ENCODE measurements at places on chromosomes 11 and 22.

GRCh38 chr11:7977232-7977917 lies 9.8 kb upstream of the EIF3F start:
- peak; percentile 41 for DNase-seq

DNA sequence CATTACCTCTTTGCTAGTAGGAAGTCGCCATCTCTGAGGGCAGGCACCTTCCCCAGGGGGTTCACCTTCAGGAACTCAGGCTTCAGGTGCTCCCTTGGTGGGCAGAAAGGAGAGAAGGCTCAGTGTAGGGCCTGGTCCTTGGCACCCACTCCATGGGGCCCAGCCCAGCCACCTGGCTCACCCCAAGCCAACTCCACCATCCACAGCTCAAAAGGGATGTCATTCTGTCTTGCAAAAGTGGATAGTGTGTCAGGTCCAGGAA lies 2.7 kb upstream of the GSTT4 start:
- DNase-seq, result no peak

GRCh38 chr11:26835611-26836010 lies 113.8 kb upstream of the SLC5A12 start:
- DNase-seq, result no peak

GRCh38 chr22:49727881-49728569 lies 99.6 kb downstream of the BRD1 start:
- DNase-seq, result no peak

GRCh38 chr22:19785461-19786263 lies 25.1 kb downstream of the TBX1 start:
- DNase-seq, result no peak

- no peak for DNase-seq
Measured at GRCh38 chr11:45818961-45819605, 14.1 kb downstream of the SLC35C1 start.

- no peak for DNase-seq
Measured at GRCh38 chr11:85809863-85810262, 1.1 kb downstream of the SYTL2 start.

DNA sequence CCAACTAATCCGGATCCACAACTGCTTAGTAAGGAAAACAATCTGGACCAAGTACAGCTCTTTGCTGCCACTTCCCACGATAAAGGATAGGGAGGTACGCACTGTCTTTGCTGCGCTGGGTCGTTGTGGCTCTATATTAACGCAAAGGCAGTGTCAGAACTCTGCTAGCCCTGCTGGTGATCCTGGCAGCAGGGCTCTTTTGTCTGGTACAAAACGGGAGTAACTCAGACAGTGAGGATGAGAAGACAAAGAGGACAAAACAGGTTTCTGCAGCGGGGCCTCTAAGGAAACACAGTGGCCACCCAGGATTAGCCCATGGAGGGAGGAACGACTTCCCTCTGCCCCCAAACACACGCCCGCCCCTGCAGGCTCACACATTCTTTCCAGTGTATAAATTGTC lies 26.1 kb downstream of the GAL start:
- no peak for DNase-seq

GRCh38 chr11:18384157-18384641 lies 10.2 kb upstream of the LDHA start:
- DNase-seq, result peak; percentile 48

- no peak for DNase-seq
Measured at GRCh38 chr11:2752204-2752770, 52.5 kb upstream of the KCNQ1OT1 start.

DNA sequence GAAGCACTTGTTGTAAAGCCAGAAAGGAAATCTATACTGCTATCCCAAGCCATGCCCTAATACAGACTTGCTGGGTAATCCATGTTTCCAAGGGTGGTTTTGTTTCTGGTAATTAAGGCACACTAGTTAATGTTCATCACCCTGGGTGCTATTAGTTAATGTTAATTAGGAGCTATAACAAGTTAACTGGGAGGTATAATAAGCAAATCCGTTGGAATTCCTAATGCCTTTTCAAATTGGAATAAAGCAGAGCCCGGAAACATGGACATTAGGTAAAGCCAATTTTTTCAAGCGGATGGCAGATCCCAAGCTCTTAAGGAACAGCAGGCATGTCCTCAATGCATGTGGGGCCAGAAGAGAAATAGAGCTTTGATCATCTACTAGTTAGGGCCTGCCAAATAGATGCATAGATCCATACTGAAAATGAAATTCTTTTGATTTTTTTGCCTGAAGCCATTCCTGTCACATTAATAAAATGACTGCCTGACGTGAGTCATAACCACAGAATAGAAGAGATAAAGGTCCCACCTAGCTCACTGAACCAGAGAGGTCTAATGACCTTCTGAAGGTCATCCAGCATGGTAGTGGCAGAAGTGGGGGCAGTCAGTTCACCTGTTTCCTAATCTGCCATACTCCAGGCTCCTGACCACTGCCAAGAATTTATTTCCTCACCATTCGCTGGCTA lies 28.5 kb upstream of the CCDC34 start:
- no peak for DNase-seq

- no peak for DNase-seq
Measured at GRCh38 chr11:19663206-19663605, 49.4 kb upstream of the NAV2 start.

DNA sequence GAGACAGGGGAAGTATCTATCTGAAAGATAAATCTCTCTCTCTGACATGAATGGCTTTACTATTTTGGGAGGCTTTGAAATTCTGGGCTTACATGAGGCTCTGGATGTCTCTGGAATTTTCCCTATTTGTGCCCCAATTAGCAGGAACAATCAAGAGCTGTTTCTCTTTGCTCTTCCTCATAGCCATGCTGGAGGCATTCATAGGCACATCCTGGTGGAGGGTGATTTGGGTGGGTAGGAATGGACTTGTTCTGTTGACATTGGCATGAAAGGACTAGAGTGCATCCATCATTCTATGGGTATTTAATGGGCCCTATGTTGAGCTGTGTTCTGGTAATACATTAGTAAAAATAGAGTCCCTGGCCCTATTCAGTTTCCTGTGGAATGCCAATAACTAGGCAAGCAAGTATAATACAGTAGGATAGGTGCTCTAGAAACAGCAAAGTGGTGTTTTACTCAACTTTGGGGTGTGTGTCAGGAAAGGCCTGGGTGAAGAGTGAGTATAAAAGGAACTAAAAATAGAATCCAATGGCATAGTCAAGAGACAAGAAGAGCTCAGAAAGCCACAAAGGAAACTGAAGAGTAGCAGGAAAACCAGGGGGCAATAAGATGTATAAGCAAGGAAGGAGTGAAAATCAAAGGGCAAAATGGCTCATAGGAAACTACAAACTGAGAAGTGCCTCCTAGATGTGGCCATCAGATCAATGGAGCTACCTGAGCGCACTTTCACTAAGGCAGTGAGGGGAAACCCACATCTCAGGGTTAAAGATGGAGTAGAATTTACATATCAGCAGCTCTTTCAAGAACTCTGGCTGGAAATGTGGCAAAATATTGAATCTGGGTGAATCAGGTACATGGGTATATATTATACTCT lies 45.0 kb downstream of the CWC15 start:
- DNase-seq, result no peak

- no peak for DNase-seq
Measured at GRCh38 chr11:81072273-81072672, 1631.4 kb upstream of the TENM4 start.

DNA sequence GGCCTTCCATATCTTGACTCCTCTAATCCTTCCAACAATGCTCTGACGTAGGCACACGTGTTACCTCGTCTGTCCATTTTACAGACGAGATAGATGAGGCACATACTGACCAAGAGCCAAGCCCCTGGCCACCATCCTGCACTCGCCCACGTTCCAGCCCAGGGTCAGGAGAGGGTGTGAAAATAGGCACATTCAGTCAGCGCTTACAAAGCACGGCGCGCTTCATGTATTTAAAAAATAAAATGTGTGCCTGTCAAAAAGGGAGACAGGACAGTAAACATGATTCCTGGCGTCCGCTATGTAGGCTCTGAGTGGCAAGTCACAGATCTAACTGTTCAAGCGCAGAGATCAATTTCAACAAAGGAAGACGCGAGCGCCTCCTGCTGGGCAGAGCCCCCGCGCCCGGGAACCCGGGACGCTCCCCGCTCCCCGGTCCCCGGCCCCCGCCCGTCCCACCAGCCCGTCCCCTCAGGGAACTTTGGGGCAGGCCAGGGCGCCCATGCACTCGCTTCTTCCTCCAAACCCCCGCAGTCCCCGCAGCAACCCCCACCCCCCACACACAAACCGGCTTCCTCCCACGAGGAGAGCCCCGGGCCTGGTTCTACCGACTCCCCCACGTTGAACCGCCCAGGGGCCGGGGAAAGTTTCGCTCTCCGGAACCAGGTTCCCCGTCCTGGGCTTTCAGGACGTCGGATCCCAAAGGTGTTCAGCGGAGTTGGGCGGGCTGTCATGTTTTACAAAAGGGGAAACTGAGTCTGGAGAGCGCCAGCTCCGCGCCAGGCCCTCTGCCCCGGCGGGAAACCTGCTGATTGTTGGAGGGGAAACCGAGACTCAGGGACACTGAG lies 10.4 kb upstream of the C1QTNF6 start:
- peak; percentile 86 for DNase-seq

GRCh38 chr11:79100093-79100910 lies 340.5 kb downstream of the TENM4 start:
- peak; percentile 82 for DNase-seq

- DNase-seq, result no peak
Measured at GRCh38 chr22:45418056-45418769, 4.7 kb downstream of the RIBC2 start.

GRCh38 chr22:46465345-46465720 lies 72.1 kb downstream of the CELSR1 start:
- DNase-seq, result no peak

DNA sequence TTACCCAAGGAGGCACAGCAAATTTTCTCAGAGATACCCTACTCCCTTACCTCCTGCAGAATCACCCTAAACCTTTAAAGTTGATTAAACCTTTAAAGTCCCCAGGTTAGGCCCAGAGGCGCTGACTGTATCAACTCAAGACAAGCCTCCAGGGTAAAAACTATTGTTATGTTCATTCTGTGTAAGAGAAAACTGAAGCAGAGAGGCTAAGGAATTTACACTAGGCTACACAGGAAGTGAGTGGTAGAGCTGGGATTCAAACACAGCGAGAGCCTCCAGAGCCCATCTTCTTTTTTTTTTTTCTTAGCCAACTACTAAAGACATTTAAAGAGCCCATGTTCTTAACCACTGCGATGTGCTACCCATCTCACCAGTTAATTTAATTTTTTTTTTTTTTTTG lies 56.3 kb upstream of the GRK3 start:
- DNase-seq, result no peak

DNA sequence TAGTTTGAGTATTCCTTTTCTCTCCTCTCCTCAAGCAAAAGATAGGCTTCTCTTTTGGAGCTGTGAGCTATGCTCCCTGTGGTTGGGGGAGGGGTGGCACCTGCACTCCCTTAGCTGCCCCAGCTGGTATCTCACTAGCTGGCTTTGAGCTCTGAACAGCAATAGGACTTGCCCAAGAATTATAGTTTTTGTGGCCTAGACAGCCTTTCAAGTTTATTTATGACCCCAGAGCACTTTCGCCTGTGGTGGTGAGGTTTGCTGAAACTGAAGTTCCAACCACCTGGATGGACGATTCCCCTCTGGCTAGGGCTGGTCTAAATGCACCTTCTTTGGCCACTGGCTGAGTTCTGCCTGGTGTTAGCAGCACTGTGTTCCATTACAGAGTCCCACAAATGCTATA lies 37.1 kb upstream of the SLC37A2 start:
- DNase-seq, result no peak

GRCh38 chr22:49367041-49367697 lies 460.5 kb downstream of the BRD1 start:
- DNase-seq, result no peak

Measured in AG08396 (cell line).